ENCODE measurements at places on chromosomes 3 and 15.

GRCh38 chr15:48475600-48476395 lies 144.6 kb downstream of the DUT start:
- DNase-seq, result no peak

DNA sequence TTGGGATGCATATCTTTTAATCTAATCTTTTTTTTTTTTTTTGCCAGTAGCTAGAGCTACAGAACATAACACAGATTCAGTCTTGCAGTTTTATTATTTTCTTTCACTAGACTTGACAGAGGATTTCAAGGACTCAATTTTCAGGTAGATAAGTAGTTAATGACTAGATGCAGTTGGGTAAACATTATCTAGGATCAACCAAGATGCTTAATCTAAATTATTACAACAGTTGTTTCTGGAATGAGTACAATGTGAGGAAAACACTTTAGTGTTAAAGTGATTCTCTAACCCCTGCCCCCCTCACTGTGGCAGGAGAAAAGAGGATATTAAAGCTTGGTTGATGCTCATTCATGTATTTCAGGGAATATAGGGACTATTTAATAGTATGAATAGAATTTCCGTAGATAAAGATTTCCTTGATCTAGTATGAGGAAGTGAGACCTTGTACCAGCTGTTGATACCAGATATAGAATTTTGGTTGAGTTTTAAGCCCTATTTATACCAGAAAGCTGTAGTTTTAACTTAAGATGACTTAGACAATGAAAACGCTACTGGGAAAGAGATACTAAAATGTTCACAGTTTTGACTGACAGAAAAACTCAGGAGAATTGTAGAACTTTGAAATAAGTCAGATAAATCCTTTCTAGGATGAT lies 389.0 kb upstream of the C2CD4B start:
- no peak for DNase-seq

DNA sequence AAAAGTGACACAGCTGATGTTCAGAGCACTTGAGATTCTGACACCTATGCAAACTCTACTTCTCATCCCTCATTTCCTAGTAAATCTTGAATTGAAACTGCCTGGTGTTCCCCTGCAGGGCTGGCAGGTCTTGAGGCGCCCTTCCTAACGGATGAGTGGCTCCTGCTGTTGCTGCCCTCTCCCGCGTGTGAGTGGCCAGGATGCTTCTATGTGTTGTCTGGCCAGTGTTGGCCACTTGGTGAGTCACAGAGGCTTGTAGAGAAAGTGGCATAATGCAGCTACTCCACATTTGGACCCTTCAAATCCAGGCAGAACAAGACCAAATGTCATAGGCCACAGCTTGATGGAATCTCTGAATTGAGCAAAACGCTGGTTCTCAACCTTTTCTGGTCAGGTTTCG lies 63.6 kb downstream of the MOBP start:
- DNase-seq, result no peak

GRCh38 chr3:194879126-194879877 lies 193.6 kb downstream of the FAM43A start:
- DNase-seq, result no peak

- DNase-seq, result no peak
Observed at GRCh38 chr3:119588112-119588511, 8.8 kb downstream of the ADPRH start.

- no peak for DNase-seq
Observed at GRCh38 chr3:192307631-192308030, 419.7 kb downstream of the FGF12 start.

DNA sequence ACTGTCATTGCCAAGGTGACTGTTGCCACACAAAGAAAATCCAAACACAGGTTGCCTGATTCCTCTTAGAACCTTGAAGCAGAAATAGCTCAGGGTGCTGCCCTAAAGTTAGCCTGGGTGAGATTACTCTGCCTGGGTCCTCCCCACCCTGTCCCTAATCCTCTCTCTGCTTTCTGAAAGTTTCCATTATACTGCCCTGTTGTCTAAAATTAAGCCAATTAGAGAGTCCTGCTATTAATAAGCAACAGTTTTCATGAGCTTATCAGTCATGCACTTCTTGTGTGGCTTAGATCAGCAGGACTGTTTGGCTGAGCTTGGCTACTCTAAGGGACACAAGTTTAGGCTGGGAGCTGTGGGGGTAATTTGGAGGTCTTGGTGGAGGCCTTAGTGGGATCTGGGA lies 334.7 kb upstream of the LRRFIP2 start:
- no peak for DNase-seq

- DNase-seq, result peak; percentile 6
Observed at GRCh38 chr15:42139596-42139995, 16.8 kb downstream of the PLA2G4F start.

- DNase-seq, result peak; percentile 83
Observed at GRCh38 chr15:57485869-57486268, 105.8 kb upstream of the MYZAP start.

DNA sequence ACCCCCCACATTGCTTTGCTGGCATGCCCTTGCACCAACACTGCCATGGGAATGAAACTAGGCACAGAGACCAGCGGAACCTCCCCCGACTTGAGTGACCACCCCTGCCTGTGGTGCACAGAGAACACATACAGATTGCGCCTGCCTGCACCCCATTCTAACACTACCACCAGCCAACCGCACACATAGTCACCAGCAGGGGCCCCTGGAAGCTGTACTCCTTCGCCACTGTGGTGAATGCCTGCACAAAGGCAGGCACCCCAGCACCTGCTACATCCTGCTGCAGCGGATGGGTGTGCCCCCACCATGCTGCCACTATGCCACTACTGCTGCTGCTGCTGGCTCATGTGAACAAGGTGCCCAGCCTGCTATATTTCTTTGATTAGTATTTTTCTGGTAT lies 27.4 kb upstream of the DNAAF4 start:
- no peak for DNase-seq

DNA sequence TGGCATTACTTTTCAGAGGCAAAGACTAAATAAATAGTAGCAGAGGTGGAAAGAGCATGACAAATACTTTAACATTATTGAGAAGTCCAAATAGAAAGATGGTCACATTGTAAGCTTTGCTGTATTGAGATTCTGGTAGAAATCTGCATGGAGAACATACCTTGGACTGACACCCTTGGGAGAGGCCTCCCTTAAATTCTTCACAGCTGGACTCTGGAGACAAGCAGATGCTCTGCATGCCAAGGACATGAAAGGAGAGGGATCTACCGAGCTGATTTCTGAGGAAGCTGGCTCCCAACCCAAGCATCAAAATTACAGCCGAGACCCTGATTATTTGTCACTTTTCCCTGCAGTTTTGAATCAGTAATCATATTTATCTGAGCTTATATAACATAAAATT lies 212.5 kb upstream of the COL8A1 start:
- no peak for DNase-seq

DNA sequence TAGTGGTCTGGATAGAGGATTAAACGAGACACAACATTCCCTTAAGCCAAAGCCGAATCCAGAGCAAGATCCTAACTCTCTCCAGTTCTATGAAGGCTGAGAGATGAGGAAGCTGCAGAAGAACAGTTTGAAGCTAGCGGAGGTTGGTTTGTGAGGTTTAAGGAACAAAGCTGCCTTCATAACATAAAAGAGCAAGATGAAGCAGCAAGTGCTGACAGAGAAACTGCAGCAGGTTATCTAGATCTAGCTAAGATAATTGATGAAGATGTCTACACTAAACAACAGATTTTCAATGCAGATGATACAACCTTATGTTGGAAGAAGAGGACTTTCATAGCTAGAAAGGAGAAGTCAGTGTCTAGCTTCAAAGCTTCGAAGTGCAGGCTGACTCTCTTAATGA lies 14.8 kb upstream of the GASK1A start:
- no peak for DNase-seq

DNA sequence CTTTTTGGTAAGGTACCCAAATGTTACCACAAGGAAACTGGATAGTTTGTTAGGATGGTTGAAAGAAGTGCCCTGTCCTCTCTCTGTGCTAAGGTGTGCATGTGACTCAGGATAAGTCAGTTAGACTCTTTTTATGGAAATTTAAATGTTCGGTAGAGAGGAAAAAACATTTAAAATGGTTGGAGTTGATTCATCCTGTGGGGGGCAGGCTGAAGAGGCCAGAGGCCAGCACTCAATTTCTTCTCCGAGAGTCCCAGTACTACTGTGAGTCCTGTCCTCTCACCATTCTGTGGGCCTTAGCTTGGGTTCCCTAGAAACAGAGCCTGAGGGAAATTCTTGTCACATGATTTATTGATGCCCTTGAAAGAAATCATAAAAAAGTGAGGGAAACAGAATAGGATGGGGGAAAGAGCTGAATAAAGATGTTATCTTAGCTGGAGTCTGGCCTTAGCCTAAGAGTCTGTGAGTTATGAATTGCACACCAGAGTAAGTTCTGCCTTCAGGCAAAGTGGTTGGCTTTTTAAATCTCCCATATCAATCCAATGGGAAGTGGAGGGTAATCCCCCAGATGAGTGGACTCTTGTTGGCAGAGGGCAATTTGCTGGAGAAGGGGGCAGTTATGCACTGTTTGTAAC lies 106.5 kb upstream of the GALNT15 start:
- DNase-seq, result no peak

Measured in osteoblast (primary cell).